ENCODE measurements at places on chromosomes 5 and 9. TPM values are rescaled to one million over a fixed set of nuclear protein-coding genes. Genes with fewer than 3 reads are reported as not detected.

DNA sequence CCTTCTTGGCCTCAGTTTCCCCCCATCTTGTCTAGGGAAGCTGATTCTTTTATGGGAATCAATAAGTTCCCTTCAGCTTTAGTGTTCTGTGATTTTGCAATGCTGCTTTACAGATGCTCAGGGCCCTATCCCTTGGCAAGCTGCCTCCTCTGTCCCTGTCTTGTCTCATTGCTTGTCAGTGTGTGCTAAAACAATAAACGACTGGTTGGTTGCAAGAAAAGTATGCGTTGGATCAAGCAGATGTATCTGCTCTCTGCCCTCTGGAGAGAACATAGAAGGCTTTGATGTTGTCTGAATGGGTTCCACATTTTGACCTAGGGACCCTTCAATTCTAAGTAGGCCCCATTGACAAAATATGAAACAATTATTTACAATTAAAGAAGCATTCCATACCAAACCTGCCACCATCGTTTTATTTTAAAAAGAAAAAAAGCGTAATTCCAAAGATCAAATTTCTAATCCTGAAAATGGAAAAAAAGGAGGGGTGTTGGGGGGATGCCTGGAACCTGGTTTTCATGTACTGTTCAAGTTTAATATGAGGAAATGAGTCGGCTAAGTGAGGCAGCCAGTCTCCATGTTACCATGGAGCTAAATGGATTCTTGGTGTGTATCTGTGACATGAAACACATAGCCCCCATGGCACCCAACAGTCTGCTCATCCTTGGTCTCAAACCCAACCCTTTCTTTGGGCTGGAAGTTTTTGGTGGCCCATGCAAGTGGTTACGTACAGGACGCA is 31.2 kb upstream of the TARS1 start:
- no peak for DNase-seq

Gene IL33
- total RNA-seq = 0.68 TPM

Gene DTWD2
- 5.3 TPM for total RNA-seq

Gene TMEM174
- not detected for total RNA-seq
